AG09319 (cell line): ENCODE measurements at places on chromosomes 12 and 14.
A peak's percentile ranks its signal among the peaks of the same experiment; 100 is the strongest.

DNA sequence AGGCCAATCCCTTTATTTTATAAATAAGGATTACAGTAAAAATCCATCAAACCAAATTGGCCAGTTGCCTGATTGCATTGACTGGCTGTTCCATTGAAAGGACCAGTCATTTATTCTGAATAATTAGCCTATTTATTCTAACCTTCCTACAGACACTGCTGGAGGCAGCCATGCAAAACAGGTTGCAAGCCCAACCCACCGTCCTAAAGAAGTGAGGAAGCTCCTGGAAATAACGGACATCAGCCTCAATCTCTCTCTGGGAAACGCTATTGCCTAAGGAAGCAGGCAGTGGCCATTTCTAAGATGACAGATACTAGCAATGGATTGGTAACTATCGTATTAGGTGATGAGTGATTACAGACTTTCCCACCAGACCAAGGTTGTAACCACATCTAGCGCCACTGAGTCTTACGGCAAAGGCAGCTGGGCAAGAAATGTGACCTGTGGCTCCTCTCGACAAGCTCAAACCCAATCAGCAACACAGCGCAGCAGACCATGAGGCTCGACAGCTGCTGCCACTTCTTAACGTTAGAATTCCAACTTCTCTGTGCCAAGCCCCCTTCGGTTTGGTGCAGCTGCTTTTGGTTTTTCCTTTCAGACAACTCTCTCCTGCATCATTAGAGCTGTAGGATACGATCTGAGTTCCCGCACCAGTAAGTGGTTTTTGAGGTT, 134.2 kb downstream of the KCNK10 start:
- DNase-seq: no peak

- DNase-seq: peak; percentile 41
Observed at GRCh38 chr14:90649083-90649482, 167.1 kb downstream of the TTC7B start.

DNA sequence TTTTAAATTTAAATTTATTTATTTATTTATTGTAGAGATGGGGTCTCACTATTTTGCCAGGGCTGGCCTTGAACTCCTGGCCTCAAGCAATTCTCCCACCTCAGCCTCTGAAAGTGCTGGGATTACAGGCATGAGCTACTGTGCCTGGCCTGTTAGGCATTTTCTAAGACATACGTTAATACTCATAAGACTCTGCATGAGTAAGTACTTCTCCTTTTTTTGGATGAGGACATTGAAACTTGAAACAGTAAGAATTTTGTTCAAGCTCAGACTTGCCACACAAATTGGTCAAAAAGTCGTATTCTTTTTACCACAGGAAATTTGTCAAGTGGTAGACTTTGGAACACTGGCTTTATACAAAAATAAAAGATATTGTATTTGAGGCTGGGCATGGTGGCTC, 187.4 kb upstream of the RASSF8 start:
- no peak for DNase-seq

GRCh38 chr12:94644141-94644979, 6.0 kb downstream of the TMCC3 start:
- DNase-seq: peak; percentile 20

GRCh38 chr12:6376079-6376869, 911 bp upstream of the SCNN1A start:
- DNase-seq: no peak

- DNase-seq: no peak
Observed at GRCh38 chr14:68238551-68238950, 419.0 kb downstream of the RAD51B start.

DNA sequence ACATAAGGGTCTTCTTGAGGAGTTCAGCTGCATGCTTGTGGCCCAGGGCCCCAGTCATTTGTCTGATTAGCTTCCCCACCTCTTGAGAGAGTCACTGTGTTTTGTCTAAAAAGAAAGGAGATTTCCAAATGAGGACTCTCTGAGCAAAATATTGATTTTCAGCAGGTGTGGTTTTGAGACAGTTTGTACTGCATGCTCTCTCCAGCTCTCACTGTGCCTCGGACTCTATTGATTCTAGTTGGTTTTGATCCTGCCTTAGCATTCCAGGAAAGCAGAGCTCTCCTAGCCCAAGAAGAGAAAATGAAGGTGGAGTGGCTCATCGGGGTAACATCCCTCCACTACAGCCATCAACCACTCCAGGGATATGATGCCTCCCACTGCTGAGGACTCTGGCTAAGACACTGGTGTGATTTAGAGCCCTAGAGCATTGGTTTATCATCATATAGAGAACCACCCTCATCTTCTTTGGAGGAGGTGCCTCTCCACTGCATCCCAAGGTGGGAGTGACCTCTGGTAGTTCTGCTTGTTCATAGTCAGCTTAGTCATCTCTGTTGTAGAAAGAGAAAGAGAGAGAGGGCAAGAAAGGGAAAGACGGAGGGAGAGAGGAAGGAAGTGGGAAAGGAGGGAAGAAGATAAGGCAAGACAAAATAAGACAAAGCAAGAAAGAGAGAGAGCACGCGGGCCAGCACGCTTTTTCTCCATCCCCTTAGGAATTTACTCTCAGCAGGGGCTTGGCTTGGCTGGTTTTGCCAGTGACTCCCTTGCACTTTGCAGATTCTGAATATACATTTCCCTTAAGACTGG, 365.6 kb downstream of the DPF3 start:
- no peak for DNase-seq

DNA sequence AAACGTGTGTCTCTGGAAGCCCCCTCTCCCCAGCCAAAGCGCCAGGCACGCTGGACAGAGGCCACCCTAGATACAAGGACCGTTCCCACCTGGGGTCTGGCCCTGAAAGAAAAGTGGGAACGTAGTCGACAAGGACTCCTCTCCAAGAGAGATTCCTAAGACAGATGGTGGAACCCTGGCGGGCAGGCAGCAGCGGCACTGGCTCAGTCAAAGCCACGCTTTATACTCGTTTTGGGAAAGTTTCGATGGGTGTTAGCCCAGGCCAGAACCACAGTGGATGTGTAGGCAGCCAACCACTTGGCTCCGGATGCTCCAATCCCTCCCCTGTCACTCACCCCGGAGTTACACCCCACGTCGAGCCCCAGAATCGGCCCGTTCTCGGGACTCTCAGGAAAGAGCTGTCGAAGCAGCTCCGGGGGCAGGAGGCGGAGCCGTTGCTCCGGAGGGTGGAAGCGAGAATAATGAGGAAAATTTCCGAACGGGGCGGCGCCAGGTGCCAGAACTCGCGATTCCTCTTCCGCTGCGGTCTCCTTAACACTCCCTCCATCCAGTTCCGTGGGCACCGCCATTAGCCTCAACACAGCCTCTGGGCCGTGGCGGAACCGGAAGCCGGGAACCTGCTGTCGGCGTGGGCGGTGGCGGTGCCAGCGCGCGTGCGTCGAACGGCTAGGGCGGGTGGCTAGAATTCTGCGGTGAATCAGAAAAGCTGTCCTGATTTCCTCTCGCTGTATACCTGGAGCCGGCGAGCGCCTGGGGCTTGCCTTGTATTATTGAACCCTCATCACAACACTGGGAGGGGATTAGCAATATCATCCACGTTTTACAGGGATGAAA, at the start of gene BCDIN3D:
Gene BCDIN3D, minus strand, starts transcription at position 588 of the 834 bp plus-strand sequence. Its CDS starts 19 bp downstream, at position 569.
- peak; percentile 60 for DNase-seq

DNA sequence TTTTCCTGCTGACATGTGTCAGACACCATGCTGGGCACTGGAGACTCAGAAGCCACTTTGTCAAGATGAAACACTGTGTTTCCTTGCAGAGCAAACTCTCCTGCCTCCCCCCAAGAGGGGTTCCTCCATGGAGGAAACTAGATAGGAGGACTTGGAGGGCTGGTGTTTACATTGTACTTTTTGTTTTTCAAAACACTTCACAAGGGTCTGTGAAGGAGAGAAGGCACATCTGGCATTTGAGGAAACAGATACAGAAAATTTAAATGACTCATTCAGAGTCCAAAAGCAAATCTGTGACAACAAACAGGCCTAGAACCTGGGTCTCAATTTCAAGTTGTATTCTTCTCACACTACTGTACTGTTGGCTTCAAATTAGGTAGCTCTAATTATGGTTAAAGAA, 6.7 kb upstream of the CDKL1 start:
- no peak for DNase-seq

DNA sequence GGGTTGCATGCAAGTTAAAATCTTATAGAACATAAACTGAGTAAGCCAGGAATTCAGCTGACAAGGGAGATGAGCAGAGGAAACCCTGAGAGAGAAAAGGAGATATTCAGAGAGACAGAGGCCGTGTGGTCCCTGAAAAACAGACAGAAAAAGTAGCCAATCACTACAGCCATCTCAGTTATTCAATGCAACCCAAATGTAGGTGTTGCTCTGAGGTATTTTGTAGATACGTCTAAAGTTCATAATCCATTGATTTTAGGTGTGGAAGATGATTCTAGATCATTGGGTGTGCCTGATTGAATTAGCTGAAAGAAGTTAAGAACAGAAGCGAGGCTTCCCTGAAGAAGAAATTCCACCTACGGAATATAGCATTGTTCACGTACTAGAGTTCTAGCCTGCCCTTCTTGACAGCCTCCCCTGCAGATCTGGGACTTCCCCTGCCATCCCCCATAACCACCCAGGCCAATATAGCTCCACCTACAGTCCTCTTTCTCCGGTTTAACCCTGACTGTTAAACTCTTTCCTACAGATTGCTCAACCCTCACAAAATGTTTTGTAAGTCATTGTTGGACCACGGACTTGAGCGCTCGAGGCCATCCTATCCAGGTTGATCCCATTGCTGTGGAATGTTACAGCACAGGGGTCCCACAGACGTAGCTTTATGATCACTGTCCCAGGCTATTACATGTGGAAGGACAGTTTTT, 21.7 kb downstream of the AICDA start:
- DNase-seq: no peak

- peak; percentile 16 for DNase-seq
Observed at GRCh38 chr14:94317259-94317658, 5.9 kb downstream of the SERPINA6 start.
